Osteoblast (primary cell): ENCODE measurements at places on chromosomes 1 and 21. TPM values are rescaled to one million over a fixed set of nuclear protein-coding genes. Genes with fewer than 3 reads are reported as not detected.

ST3GAL3 gene
- total RNA-seq = 18.0 and 18.5 TPM in 2 replicates

MMEL1 gene
- total RNA-seq = under 0.01 TPM in 1 of 2 replicates, not detected in the other

RNF207 gene
- total RNA-seq = 10.6 and 42.7 TPM in 2 replicates

SEMA4A gene
- 1.5 and 1.8 TPM in 2 replicates for total RNA-seq

CTXND2 gene
- not detected in 2 replicates for total RNA-seq

LMX1A gene
- total RNA-seq = not detected in 2 replicates

HNRNPU gene
- 214 and 240 TPM in 2 replicates for total RNA-seq

AMPD1 gene
- total RNA-seq = not detected in 2 replicates

IL22RA1 gene
- total RNA-seq = under 0.01 TPM in 2 replicates

PLA2G2C gene
- total RNA-seq = not detected in 2 replicates

TNNI3K gene
- 0.59 and 0.72 TPM in 2 replicates for total RNA-seq

NBPF12 gene
- total RNA-seq = 9.8 and 13.0 TPM in 2 replicates

ZNF683 gene
- total RNA-seq = not detected in 2 replicates

HCRTR1 gene
- not detected in 2 replicates for total RNA-seq

DCDC2B gene
- total RNA-seq = under 0.01 TPM in 1 of 2 replicates, not detected in the other

ST7L gene
- 18.5 and 26.8 TPM in 2 replicates for total RNA-seq

S100A5 gene
- total RNA-seq = not detected in 2 replicates

PACC1 gene
- total RNA-seq = 6.5 and 7.1 TPM in 2 replicates

PTGFR gene
- total RNA-seq = 67.7 and 81.9 TPM in 2 replicates

LORICRIN gene
- not detected in 2 replicates for total RNA-seq

SLC6A9 gene
- total RNA-seq = 18.5 and 19.4 TPM in 2 replicates

GJA5 gene
- total RNA-seq = 0.29 TPM in 1 of 2 replicates, not detected in the other

PDXK gene
- 88.4 and 89.4 TPM in 2 replicates for total RNA-seq

AMY2B gene
- 6.2 and 6.8 TPM in 2 replicates for total RNA-seq

S100A1 gene
- total RNA-seq = 0.29 TPM in 1 of 2 replicates, not detected in the other

GPR89A gene
- total RNA-seq = 32.1 and 33.7 TPM in 2 replicates

GNG5 gene
- total RNA-seq = 23.5 and 23.6 TPM in 2 replicates

ATP5PF gene
- 36.2 and 43.9 TPM in 2 replicates for total RNA-seq

FAM177B gene
- not detected in 2 replicates for total RNA-seq

LCE1E gene
- total RNA-seq = not detected in 2 replicates

HTR1D gene
- under 0.01 TPM in 1 of 2 replicates, not detected in the other for total RNA-seq

MCOLN2 gene
- 0.88 and 1.8 TPM in 2 replicates for total RNA-seq

TESK2 gene
- total RNA-seq = 5.4 and 6.2 TPM in 2 replicates

OR14K1 gene
- 0.36 TPM in 1 of 2 replicates, not detected in the other for total RNA-seq

LDLRAD1 gene
- not detected in 2 replicates for total RNA-seq

TMPRSS15 gene
- not detected in 2 replicates for total RNA-seq

SPRR2G gene
- total RNA-seq = not detected in 2 replicates

MEX3A gene
- total RNA-seq = 0.88 and 1.1 TPM in 2 replicates

KRTAP7-1 gene
- not detected in 2 replicates for total RNA-seq

CFAP107 gene
- total RNA-seq = not detected in 2 replicates

PLA2G4A gene
- 10.0 and 12.3 TPM in 2 replicates for total RNA-seq

HES3 gene
- not detected in 2 replicates for total RNA-seq

EDARADD gene
- total RNA-seq = 1.4 and 2.7 TPM in 2 replicates

ATP6V1G3 gene
- 0.36 TPM in 1 of 2 replicates, not detected in the other for total RNA-seq

VSIG8 gene
- not detected in 2 replicates for total RNA-seq

RGS13 gene
- not detected in 2 replicates for total RNA-seq

CLDN8 gene
- total RNA-seq = not detected in 2 replicates

CACHD1 gene
- total RNA-seq = 5.1 and 6.8 TPM in 2 replicates

SRSF11 gene
- 160 and 162 TPM in 2 replicates for total RNA-seq

C21orf58 gene
- total RNA-seq = 2.2 and 3.2 TPM in 2 replicates

FLG2 gene
- total RNA-seq = not detected in 2 replicates

NGF gene
- 3.8 and 6.2 TPM in 2 replicates for total RNA-seq
